GF-D8 (cell line): ENCODE measurements at places on chromosomes 16 and 17.

DNA sequence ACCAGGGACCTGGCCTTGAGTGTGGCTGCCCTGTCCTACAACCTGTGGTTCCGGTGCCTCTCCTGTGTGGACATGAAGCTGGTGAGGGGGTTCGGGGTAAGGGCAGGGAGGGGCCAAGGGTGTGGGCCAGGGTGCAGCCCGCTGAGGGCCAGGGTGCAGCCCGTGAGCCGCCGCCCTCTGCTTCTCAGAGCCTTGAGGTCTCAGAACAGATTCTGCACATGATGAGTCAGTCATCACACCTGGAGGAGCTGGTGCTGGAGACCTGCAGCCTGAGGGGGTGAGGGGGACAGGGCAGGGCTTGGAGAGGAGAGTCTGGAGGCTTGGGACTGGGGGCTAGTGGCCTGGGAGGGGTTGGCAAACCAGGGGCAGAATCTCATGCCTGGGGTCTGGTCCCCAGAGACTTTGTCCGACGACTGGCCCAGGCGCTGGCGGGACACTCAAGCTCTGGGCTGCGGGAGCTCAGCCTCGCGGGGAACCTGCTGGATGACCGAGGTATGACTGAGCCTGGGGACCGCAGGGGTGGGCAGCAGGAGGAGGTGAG is 2.2 kb downstream of the CARMIL2 start:
- DNase-seq = no peak

GRCh38 chr16:80976946-80977345 is 29.7 kb downstream of the CMC2 start:
- DNase-seq = no peak

- no peak for DNase-seq
Observed at GRCh38 chr16:8047736-8048135, 542.6 kb downstream of the TMEM114 start.

- no peak for DNase-seq
Observed at GRCh38 chr17:34478244-34478643, 101.1 kb upstream of the TMEM132E start.

DNA sequence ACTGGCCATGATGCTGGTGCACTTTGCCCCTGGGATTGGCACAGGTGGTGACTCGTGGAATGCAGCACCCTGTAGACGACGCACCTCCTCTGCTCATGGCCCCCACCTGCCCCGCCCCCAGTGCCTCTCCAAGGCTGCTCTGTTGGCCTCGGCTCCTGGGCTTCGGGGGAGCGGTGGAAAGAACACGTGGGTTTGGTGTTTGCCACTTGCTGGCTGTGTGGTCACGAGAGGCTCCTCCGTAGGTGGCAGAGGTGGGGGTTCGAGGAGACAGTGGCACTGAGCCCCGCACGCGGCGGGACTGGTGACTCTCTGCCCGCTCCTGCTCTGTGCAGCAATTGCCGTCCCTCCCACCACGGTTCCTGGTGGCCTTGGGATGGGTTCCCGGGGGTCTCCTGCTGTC is 82.8 kb upstream of the ZNF750 start:
- no peak for DNase-seq

DNA sequence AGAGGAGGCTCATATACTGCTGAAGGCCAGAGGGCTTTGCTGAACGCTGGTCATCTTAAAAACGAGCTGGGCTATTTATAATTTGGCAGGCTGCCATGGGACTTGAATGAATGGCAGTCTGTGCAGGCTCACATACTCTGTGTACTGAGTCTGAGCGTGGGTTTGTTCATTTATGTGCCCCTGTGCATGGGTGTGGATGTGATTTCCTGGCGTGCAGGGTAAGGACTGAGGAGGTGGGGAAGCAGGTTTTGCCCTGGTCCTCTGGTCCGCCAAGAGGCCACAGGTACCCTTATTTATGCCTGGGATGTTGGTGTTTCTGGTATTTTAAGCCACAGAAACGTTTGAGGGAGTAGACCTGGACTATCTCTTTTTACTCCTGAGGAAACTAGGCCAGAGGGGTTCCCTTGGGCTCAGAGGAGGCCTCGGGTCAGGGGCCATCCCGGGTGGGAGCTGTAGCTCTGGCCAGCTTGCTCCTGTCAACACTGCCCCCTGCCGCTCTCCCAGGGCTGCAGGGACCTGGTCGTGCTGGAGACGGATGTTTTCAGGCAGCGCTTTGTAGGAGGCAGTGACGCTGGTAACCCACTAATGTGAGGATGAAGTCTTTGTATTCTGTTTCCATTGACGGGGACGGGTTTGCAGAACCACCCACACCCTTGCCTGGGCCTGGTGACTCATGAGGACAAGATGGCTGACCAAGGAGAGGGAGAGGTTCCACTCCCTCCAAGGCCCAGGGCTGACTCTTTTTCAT is 184.4 kb downstream of the MSI2 start:
- DNase-seq = no peak

DNA sequence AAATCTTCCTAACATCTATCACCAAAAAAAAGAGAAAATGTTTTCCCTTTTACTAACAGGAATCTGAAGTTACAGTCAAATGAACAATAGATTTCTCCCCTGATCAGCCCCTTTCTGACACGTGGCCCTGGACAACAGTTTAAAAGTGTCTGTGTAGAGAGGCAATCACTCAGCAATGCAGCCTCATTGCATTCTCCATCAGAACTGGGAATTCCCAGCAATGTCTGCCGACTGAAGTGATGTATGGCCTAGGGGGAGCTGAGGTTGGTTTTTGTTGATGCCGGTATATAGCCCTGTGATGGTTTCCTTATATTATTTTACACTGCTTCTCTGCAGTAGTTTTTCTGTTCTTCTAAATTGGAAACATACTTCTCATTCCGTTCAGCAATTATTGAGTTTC is 904.3 kb upstream of the CDH8 start:
- no peak for DNase-seq

DNA sequence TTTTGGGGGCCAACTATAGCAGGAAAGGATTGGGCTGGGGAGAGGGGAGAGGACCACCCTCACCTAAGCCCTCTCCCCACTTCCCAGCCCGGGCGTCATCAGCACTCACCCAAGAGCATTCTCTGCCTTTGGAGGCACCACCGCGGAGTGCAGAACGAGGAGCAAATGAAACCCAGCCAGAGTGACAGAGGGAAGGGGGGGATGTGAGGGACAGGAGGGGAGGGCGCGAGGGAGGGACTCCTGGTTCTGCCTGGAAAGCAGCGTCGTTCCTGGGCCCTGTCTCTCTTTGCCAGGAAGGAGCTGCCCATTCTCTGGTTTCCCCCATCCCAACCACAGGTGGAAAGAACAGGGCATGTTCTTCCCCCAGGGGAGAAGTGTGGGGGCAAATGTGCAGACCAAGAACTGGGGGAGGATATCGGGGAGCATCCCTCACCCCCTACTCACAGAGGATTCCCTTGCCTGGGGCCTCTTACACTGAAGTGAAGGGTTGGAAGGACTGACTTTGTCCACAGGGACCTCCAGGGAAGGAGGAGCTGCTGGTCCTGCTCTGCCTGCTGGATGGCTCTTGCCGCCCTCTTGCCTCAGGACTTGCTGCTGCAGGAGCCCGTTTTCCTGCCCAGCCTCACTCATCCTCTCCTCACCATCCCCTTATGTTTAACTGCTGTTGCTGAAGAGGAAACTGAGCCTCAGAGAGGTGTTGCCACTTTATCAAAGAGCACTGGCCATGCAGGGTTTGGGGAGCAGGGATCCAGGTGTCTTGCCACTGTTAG is 3.5 kb upstream of the C17orf113 start:
- no peak for DNase-seq

DNA sequence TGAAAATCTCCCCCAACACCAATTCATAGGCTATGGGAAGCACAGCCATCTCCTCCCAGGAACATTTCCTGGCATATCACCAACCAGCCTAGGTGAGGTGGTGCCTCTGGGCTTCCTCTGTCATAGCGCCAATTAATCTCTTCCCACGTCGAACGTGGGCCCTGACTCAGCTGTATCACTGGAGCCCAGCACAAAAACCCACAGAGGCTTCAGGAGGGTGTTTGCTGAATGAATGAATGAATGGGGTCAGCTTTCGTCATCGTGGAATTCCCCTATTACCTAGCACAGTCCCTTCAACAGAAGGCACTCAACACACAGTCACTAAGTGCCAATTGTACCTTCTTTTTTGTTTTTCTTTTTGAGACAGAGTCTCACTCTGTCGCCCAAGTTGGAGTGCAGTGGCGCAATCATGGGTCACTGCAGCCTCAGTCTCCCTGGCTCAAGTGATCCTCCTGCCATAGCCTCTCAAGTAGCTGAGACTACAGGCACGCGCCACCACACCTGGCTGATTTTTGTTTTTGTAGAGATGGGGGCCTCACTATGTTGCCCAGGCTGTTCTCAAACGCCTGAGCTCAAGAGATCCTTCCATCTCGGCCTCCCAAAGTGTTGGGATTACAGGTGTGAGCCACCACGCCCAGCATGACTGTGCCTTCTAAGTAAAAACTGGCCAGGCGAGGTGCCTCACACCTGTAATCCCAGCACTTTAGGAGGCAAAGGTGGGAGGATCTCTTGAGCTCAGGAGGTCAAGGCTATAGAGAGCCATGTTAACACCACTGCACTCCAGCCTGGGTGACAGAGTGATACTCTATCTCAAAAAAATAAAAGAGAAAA is 4.1 kb downstream of the ZNF688 start:
- DNase-seq = no peak

GRCh38 chr17:14752011-14752410 is 451.1 kb downstream of the HS3ST3B1 start:
- DNase-seq = no peak

DNA sequence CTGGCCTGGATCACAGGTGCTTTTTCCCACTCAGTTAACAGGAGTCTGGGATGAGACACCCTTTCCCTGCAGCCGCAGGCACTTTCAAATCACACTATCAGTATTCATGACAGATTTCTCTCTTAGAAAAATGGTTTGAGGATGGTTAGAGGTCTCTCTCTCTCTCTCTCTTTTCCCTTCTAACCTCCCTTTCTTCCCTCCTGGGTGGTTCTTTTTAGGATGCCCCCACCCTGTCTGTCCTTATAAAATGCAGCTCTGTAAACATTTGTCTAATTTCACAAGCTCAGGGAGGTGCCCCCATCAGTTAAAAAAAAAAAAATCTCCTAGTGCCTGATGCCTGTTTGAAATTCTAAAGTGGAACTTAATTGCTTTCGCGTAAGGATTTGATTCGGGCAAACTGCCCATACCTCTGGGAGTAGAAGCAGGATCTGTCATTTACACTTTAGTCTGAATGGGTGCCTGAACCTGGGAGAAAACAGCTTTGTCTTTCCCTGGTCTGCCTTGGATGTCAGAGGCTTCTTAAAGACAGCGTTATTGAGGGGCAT is 158.8 kb downstream of the CCDC182 start:
- DNase-seq = no peak

DNA sequence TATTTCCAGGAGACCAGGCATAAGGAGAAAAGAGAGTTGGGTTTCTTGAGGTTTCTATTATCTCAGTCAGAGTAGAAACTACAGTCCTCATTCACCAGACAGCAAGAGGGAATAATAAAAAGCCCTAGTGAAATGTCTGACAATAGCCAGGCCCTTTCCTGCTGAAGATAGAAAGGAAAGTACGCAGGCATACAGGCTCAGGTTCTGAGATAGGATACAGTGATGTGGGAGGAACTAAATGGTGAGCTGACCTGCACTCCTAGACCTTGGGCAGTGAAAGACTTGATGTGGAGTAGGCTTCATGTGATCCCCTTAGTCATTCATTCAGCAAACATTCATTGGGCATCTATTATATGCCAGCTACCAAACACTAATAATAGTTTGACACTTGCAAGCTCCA is 14.9 kb downstream of the ZNF821 start:
- no peak for DNase-seq

DNA sequence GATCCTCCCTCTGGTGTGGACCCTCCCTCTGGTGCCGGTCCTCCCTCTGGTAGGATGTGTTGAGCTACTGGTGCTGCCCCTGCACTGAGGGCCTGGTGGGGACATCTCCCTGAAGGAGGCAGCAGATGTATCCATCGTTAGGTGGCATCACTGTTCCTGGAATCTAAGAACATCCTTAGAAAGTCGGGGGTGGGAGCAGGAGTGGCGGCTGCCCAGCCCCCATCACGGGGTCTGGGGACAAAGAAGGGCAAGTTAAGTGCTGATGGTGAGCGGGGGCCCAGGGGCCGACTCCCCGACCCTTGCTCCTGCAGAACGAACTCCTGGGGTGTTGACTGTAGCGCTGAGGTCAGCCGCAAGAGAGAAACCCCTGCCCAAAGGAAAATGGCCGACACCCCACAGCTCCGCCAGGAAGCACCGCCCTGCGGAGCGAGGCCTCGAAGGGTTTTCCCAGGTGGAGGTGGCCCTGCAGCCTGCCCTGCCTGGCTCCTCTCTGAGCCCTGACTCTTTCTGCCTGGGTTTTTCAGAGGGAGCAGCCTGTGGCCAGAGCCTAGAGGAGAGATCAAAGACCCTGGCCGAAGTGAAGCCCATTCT is 5.5 kb downstream of the CTU2 start:
- DNase-seq = no peak

- no peak for DNase-seq
Observed at GRCh38 chr17:43755389-43755875, 3.2 kb downstream of the SOST start.

DNA sequence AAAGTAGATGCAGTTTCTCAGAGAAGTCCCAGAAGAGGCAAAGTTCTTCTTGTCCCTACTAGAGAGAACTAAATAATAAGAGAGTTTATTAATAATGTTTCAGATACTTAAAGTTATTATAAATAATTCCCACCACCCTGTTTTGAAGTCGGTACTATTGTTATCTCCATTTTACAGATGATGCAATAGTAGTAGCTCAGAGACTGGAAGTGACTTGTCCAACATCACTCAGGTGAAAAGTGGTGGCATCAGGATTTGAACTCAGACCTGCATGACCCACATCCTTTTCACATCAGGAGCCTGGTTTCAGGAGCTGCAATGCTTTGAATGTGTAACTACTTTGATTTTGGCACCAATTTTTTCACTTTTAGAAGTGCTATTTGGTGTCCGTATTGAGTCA is 52.7 kb downstream of the GPR139 start:
- DNase-seq = no peak

- no peak for DNase-seq
Observed at GRCh38 chr17:8687737-8688466, 56.7 kb downstream of the CCDC42 start.

DNA sequence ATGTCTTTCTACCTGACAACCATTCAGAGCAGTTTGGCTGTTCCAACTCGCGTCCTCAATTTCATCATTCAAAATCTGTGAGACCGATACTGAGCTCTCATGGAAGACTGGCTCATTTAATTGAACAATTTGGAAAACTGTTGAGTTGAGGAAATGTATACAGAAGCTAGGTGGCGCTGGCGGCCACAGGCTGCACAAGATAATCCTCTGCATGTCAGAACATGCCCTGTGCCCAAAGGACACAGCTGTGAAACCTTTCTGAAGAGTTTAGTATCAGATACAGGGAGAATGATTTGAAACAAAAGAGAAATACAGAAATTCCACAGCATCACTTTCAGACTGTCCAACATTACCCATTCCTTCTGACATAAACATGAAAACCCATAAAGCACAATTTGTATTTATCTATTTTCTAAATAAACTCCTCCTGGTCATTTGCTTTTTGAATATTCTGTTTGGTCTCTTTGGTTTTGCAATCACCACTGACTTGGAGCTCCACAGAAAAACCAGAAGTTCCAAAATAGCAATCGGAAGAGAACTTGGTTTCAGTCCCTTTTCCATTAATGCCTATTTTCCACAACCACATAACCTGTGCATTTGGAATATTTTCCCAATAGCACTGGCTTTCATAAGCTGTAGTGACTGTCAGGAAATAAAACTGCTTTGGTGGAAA is 192.8 kb downstream of the MAP2K6 start:
- DNase-seq = no peak

- no peak for DNase-seq
Observed at GRCh38 chr16:57045694-57046381, 46.5 kb upstream of the CPNE2 start.

GRCh38 chr17:49482144-49482817 is 12.8 kb upstream of the NGFR start:
- DNase-seq = no peak

- DNase-seq = no peak
Observed at GRCh38 chr17:12877953-12878669, 88.8 kb downstream of the ARHGAP44 start.
